Lung (tissue), 17 donors: ENCODE measurements at places on chromosomes 2 and 18.
A peak's percentile ranks its signal among the peaks of the same experiment; 100 is the strongest.

DNA sequence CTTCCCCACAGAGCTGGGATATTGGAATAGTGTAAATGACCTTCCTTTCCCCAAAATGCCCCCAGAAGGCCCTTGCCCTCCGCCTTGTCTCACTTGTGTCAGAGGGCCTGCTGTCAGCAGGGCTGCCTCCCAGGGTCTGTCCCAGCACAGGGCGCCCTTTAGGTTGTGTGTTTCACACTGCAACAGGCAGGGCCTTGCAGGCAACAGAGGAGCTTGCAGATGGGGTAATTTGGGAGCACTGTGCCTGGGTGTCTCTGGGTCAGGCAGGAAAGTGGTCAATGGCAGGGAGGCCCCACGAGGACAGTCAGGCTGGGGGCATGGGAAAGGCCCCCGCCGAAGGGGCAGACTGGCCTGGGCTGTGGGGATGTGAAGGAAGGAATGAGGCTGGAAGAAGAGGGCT, 130.7 kb downstream of the ASB1 start:
- no peak for DNase-seq

DNA sequence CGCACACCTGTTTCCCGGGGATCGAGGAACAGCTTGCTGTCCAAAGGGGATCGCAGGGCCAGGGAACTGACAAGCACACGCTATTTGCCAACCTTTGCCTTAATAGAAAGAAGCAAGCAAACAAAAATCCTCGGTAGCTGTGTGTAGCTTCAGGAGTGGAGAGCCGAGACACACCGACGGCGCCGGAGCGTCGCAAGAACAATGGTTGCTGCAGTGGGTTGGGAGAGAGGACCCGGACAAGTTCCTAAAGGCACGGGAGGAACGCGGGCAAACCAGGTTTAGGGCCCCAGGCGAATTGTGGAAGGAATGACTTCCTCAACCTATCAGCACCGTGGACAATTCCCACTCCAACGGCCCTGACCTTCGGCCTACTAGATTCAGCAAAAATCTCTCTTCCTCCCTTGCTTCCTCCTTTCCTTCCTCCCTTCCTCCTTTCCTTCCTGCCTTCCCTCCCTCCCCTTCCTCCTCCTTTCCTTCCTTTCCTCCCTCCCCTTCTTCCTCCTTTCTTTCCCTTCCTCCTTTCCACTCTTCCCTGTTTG, 4.9 kb upstream of the NEUROD1 start:
- peak; percentile 31 for DNase-seq

DNA sequence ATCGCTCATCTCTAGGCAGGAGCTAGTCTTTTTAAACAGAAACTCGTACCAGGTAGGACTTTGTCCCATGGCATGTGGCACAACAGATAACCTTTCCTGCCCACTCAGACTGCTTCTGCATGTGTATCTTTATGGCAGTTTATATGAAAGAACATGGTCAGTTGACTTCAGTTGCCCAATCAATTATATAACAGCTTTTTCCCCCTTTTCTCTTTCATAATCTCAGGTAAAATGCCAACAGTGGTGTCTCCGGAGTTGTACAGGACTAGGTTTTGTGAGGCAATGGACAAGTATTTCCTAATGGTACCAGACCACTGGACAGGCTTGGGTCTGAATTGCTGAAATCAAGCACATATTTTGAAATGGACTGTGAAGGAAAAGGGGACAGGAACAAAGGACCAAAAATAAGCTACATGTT, 51.6 kb upstream of the PTH2R start:
- DNase-seq = no peak

GRCh38 chr2:105143467-105144151, 97.9 kb upstream of the GPR45 start:
- DNase-seq = peak; percentile 84

GRCh38 chr2:215288112-215288815, 23.6 kb upstream of the ATIC start:
- no peak for DNase-seq

- no peak for DNase-seq
Observed at GRCh38 chr2:17056236-17056635, 390.6 kb upstream of the CYRIA start.

GRCh38 chr2:10301941-10302478, 694 bp upstream of the HPCAL1 start:
- peak; percentile 64 for DNase-seq

DNA sequence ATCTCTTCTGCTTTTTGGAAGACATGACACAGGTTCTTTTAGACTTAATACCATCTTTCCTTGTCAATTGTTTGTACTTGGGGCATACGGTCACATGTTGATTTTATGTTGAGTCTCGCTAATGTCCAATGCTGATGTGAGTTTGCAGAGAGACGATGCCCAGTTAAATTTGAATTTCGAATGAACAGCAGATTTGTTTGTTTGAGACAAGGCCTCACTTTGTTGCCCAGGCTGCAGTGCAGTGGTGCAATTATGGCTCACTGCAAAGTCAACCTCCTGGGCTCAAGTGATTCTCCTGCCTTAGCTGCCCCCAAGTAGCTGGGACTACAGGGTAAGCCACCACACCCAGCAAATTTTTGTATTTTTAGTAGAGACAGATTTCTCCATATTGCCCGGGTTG, 473.5 kb downstream of the RIT2 start:
- no peak for DNase-seq

DNA sequence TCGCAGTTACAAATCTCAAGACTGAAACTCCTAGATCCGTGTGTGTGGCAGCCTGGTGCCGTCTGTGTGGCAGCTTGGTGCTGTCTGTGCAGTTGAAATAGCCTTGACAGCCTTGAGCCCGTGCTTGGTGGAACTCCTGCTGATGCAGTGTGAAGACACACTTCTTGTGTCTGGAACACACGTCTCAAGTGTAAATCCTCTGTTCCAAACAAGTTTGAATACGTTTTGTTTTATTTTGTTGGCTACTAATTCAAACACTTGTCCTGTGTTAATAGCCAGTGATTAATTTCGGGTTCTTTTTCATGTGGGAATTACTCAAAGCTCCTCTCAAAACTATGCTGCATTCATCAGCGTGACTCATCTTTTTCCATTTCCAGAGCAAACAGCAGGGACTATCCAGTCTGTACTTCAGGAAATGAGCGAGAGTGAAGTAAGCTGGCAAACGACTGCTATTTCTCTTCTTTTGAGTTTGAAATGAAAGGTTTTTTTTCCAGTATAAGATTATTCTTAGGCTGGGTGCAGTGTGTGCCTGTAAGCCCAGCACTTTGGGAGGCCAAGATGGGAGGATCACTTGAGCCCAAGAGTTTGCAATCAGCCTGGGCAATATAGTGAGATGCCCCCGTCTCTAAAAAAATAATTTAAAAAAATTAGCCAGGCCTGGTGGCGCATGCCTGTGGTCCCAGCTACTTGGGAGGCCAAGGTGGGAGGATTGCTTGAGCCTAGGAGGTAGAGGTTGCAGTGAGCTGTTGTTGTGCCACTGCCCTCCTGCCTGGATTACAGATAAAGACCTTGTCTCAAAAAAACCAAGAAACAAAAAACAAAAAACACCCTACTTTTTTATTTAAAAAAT, 152.9 kb downstream of the SPP2 start:
- DNase-seq = no peak

DNA sequence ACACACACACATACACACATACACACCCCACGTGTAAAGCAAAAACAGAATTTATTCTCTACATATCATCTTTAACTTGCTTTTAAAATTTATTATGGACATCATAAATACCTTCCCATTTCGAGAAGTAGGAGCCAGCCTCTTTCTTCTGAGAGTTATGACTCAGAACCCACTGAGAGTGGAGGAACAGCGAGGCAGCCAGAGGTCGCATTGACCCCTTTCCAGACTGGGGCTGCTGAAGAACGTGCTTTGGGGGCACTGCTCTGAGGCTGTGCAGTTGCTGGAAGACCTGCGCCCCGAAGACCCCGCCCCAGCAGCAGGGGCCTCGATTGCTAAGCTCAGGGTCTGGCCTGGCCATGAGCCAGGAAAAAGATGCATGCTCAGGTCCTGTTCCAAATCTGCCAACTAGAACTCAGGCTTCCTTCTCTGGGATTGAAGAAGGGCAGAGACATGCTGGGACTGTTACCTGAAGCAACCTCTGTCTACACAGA, 133.8 kb upstream of the TWIST2 start:
- DNase-seq = no peak

DNA sequence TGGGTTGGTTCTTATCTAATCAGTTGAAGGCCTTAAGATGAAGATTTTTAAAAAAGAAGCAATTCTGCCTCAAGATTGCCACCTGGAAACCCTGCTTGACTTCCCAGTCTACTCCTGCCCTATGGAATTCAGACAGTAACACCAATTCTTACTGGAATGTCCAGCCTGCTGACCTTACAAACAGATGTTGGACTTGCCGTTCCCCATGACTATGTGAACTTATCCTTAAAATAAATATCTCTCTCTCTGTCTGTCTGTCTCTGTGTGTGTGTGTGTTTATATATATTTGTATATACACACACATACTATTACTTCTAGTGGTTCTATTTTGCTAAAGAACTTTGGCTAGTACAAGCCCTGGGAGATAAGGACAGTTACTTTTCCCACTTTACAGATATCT, 675.3 kb downstream of the SLC4A3 start:
- no peak for DNase-seq

- no peak for DNase-seq
Observed at GRCh38 chr2:18703555-18703954, 114.2 kb upstream of the NT5C1B start.

- DNase-seq = no peak
Observed at GRCh38 chr2:176997074-176997791, 215.4 kb upstream of the HNRNPA3 start.

GRCh38 chr2:72993147-72993932, 76.0 kb downstream of the EMX1 start:
- DNase-seq = peak; percentile 24

DNA sequence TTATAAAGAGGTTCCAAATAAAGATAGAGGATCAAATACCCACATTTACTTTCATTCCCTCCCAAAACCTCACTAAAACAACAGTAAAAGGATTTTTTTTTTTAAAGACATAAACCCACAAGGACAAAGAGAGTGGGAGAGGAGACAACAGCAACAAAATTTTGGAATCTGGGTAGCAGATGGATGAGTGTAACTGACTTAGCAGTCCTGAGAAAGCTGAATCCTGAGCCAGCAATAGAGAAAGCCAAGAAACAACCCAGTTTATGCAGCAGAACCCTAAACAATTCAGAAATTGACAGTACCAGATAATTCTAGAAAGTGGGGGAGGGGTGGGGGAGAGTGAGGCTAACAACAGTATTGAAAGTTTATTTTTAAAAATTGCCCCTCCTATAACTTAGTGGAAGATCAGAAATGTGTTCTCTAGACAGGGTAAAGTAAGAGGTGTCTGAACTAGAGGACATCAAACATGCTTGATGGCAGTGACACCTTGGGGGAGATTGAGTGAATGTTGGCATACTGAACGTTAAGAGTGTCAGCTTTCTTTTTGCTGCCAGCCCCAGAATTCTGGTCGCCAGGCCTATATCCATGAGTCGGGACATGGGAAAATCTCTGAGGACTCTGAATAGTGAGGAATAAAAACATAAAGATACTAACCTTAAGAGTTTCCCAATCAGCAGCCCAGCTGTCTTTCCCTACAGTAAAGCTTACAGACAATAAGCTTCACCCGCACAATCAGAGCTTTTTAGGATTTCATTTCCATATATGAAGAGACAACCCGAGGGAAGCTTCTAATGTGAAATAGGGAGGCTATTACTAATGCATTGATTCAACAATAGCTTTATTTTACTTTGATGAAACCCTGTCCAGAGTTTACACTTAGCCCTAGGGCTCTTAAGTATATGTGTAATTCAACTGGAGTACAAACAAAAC, 128.0 kb upstream of the ALPP start:
- no peak for DNase-seq

DNA sequence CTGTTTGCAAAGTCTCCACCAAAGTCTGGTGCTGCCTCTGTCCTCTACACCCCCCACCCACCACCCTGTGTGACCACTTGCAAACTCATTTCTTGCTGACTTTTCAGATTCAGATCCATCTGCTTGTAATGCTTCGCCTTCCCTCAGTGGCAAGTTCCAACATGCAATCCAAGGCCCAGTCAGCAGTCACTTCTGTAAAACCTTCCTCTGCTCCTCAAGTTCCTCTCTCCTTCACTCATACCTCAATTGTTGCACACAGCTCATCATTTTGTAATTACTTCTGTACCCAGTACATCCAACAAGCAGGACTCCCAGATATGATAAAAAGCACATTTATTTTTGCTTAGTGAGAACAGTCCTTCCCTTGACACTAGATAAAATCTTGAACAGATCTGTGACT, 6.5 kb upstream of the LOXHD1 start:
- no peak for DNase-seq

- no peak for DNase-seq
Observed at GRCh38 chr2:196530910-196531309, 108.6 kb upstream of the CCDC150 start.

DNA sequence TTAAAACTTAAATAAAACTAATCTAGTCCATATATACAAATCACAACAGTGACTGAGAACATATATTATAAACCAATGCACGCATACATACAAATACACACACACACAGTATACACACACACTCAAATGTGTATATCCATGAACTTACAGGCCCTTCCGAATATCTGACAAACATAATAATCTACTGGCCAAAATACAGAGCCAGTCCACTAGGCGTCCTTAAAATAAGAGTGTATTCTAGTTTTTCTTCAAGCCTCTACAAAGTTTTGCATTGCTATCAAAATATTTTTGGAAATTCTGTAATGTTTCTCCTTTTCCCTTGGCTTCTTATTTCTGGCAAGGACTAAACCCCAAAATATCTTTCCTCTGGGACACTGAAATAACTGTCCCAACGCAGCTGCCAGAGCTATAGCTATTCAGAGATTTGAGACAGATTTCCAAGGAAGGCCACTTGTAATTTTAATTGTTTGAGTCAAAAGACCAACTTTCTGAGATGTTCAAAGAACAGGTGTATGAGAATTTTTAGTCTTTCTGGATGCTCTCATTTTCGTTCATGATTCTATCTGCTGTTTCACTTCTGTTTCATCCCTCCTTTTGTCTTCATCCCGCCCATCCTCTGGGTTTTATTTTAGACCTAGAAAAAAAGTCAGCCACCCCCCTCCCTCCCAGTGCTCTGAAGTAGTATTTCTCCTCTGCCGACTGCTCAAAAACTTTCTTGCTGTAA, 24.1 kb upstream of the SP3 start:
- DNase-seq = no peak

DNA sequence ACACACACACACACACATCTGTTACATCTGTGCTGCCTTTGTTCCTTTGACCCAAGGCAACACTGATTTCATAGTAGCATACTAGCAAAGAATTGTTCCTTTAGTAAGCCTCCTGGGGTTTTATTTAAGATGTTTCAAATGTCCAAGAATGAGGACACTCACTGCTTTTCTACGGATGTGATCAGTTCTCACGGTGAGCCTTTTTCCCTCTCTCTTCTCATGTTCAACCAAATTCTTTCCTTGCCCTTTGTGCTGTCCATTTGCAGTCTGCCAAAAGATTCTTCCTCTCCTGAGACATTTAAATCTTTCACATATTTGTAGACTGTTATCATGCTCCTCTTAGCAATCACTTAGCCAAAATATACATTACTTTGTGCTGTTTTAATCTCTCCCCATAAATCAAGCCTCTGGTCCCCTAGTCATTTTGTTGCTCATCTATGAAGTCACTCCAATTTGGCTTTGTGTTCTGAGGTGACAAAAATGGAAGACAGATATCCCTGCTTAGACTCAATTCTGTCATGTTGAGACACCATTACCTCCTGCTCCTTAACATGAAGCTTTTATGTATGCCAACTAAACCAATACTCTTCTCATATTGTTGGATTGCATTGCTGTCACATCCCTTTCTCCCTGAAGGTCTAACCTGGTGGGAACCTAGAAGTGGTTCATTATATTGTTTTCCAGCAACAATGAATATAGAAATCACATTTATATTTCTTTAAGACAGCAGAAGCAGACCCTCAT, 1605.3 kb upstream of the ACVR2A start:
- DNase-seq = peak; percentile 20

- no peak for DNase-seq
Observed at GRCh38 chr2:208329485-208329884, 63.4 kb downstream of the PIKFYVE start.
